ENCODE measurements at places on chromosomes 16 and 17.

GRCh38 chr17:80582165-80582564, 37.5 kb downstream of the RPTOR start:
- no peak for DNase-seq

- DNase-seq, result no peak
Observed at GRCh38 chr16:75078886-75079285, 37.7 kb downstream of the LDHD start.

GRCh38 chr16:75703306-75703705, 2.0 kb upstream of the DUXB start:
- no peak for DNase-seq

- no peak for DNase-seq
Observed at GRCh38 chr16:87407511-87408112, 15.5 kb downstream of the MAP1LC3B start.

DNA sequence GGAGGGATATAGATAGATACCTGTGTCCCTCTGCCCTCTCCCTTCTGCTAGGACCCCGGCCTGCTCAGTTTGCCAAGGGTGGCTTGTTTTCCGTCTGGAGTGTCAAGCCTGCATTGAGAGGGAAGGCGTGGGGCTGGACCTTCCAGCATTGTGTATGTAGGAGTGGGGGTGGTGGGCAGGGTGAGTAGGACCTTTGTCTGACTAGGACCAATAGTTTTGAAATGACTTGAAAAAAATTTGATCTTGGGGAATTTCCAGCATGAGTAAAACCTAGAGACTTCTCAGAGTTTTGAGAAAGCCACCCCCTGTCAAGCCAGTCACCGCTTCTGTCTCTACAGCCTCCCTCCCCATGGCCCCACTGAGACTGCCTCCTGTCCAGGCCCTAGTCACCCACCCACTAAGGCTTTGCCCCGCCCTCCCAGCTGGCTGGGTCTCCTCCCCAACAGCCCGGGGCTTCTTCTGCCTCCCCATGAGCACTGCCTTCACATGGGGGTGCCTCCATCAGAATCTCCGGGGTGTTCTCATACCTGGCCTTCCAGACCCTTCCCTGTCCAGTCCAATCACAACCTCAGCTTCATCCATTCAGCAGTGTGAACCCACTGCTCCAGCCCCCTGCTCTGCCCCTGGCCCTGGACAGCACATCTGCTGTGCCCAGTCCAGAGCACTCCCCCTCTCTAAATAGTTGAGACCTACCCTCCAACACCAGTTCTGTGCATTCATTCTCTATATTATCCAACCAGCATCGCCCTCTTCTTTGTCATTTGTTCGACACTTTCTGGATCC, 207.0 kb downstream of the MSI2 start:
- no peak for DNase-seq

GRCh38 chr17:29620779-29621500, 1.8 kb downstream of the CORO6 start:
- DNase-seq, result no peak

- DNase-seq, result no peak
Observed at GRCh38 chr16:26856791-26857190, 209.9 kb upstream of the C16orf82 start.

GRCh38 chr17:40074871-40075200, 12.1 kb downstream of the THRA start:
- DNase-seq, result no peak

- DNase-seq, result no peak
Observed at GRCh38 chr17:699345-699744, 15.3 kb downstream of the VPS53 start.

DNA sequence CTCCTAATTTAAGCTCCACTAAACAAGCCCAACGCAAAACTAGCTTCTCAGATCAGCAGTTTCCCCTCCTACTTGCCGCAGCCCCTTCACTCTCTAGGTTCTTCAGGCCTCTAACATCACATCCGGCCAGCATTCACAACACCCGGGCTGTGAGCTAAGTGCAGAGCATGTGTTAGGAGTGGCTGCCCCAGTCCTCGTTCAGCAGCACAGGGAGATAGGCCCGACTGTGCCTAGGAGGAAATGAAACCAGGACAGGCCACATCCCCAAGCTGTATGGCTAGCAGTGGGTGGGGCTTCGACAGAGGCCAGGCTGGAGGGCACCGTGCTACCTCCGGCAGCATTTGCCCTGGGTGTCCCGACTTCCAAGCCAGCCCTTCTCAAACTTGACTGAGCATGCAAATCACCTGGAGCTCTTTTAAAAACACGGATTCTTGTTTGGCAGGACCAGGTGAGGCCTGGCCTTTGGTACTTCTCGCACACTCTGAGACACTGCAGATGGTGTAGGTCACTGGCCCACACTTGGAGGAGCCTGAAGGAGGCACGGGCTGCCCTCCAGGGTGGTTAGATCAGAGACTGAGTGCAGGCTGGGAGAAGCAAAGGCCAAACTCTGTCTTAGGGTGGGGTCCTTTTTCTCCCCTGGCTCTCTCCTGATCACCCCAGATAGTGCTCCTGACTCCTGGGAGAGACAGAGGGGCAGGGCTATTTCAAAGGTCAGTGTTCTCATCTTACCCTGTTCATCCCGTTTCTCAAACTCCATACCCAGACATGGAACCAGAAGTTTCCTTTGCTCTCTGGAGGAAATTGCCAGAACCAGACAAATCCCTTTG, 202.0 kb downstream of the C16orf78 start:
- DNase-seq, result no peak

DNA sequence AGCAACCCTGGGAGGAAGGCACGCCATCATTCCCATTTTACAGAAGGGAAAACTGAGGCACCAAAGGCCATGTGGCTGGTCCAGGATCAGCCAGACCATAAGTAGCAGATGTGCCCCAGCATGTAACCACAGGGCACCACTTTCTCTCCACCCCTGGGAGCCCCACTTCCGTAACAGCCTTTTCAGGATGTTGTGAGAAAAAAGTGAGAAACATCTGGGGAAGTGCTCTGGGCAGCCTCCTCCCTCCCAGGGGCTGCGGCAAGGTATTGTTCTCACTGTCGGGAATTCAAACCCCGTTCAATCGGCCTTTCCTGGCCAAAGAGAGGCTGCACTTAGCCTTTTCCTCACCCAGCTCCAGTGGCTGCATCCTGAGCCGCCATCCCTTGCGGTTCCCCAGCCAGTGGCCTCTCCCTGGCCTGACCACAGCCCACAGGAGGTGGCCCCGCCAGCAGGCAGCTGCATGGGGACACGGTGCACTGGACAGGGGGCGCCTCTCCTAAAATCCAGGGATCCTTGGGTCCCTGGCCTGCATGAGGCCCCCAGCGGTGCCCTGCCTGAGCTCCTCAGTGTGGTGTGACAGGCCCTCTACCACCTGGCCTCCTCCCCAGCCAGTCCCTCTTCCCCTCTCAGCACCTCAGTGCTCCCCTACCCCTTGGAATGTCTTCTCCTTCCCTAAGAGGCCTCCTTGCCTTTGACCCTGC, 5.7 kb upstream of the CDH5 start:
- DNase-seq, result no peak

GRCh38 chr16:83059237-83059636, 432.5 kb downstream of the CDH13 start:
- DNase-seq, result no peak

GRCh38 chr16:2933136-2933535, 21.4 kb downstream of the FLYWCH1 start:
- DNase-seq, result no peak

- DNase-seq, result peak; percentile 88
Observed at GRCh38 chr17:44210342-44211192, 8.9 kb downstream of the UBTF start.

- DNase-seq, result no peak
Observed at GRCh38 chr16:57824888-57825287, 22.6 kb upstream of the KIFC3 start.

All from left lobe of liver (tissue), 2 donors.